Activated CD4-positive, alpha-beta T cell treated with anti-CD3 and anti-CD28 coated beads, Interleukin-10, Interleukin-2, amounts not matched to agents 100 ng/mL and 50 ng/mL, durations not matched to agents 16 hours and 8 hours (primary cell): ENCODE measurements at places on chromosomes 3 and 15.

GRCh38 chr3:152213938-152214337, 54.8 kb upstream of the MBNL1 start:
- DNase-seq: no peak

DNA sequence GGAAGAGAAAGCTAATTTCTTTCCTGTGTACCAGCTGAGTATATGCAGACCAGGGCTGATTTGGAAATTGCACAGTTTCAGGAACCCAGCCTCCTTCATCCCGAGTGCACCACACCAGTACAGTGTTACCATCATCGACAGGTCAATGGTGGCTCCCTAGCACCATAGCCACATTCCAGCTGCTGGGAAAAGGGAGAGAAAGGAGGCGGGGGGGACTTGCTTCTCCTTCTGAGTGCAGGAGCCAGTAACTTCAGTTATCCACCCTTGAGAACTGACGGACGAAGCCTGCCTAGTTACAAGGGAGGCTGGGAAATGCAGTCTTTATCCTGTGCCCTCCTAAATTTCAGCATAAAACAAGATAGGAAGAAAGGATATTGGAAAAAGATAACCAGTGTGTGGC, 129.7 kb upstream of the PRICKLE2 start:
- no peak for DNase-seq

- DNase-seq: no peak
These were observed 19.4 kb upstream of the ATP8B4 start for GRCh38 chr15:50138391-50138790.

DNA sequence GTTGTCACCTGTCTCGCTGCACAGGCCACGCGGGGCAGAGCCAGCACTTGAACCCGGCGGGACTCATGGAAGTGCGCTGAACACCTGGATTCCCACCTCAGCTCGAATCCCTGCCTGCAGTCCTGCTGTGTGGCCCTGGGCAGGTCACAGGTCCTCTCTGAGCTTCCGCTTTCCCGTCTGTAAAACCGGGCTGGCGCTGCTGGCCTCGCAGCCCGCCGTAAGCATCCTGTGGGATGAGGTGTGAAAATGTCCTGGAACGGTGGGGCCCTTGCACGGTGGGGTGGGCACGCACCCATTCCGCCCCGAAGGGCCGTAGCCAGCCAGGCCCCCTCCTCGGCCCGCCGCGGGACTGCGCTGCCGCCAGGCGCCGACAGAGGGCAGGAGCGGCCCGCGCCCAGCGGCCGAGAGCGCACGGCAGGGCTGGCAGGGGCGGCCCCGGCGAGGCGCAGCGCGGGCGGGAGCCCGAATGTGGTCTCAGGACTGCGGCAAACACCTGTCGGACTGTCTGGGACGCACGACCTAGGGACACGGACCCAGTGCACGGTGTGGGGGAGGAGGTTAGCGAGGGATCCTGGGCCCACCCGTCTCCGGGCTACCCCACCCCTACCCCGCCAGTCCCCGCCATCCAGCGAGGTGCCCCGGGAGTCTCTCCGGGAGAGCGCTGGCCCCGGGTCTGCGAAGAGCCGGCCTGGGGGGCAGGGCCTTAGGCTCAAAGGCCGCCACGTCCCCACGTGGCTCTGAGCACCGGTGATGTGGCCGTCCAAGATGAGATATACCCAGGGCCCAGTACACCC, 40.4 kb downstream of the DNAJB8 start:
- peak; percentile 59 for DNase-seq

GRCh38 chr3:71176366-71176765, 407.2 kb downstream of the FOXP1 start:
- DNase-seq: no peak

DNA sequence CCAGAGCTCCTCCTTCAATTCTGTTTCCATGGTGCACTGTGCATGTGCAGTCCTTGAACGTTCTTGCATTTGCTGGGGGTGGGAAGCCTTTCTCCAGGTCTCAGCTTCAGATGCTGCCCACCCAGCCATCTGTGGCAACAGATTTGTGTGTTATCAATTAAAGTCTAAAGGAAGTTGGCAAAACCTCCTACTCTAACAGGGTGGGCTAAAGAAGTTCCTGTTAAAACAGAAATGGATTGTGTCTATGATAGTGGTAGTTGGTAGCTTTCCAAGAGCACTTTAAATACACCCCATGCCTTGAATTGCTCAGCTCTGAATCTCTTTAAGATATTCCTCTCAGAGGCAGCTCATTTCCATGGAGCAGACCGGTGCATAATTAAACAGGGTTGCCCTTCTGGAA, 488.0 kb upstream of the SUCLG2 start:
- no peak for DNase-seq

- no peak for DNase-seq
These were observed 321.5 kb upstream of the IGF1R start for GRCh38 chr15:98326804-98327203.

GRCh38 chr3:8509961-8510360, 8.3 kb downstream of the LMCD1 start:
- no peak for DNase-seq

DNA sequence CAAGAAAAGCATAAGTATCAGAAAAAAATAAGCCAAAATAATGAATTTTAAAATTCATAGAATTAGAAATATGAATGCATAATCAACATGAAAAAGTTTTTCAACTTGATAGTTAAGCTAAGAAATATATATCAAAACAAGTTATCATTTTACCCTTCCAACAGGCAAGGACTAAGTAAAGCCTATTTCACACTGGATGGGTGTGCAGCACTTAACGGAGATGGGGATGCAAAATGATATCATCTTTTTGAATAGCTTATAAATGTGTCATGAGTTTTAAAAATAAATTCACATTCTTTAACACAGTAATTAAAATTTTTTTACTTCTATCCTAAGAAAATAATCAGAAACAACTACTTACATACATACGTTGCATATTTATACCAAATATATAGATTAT, 20.9 kb downstream of the PIK3R4 start:
- DNase-seq: no peak

- no peak for DNase-seq
These were observed 23.2 kb downstream of the SLC41A3 start for GRCh38 chr3:126060613-126061145.

- no peak for DNase-seq
These were observed 48.4 kb upstream of the KY start for GRCh38 chr3:134699141-134699711.

GRCh38 chr15:48475600-48476395, 144.6 kb downstream of the DUT start:
- no peak for DNase-seq

GRCh38 chr3:114378760-114379159, 84.9 kb downstream of the TIGIT start:
- no peak for DNase-seq

- peak; percentile 16 for DNase-seq
These were observed 42.6 kb upstream of the ATP2C1 start for GRCh38 chr3:130851277-130851676.
